ENCODE measurements at places on chromosomes 3 and 15. TPM values are rescaled to one million over a fixed set of nuclear protein-coding genes. Genes with fewer than 3 reads are reported as not detected.

DNA sequence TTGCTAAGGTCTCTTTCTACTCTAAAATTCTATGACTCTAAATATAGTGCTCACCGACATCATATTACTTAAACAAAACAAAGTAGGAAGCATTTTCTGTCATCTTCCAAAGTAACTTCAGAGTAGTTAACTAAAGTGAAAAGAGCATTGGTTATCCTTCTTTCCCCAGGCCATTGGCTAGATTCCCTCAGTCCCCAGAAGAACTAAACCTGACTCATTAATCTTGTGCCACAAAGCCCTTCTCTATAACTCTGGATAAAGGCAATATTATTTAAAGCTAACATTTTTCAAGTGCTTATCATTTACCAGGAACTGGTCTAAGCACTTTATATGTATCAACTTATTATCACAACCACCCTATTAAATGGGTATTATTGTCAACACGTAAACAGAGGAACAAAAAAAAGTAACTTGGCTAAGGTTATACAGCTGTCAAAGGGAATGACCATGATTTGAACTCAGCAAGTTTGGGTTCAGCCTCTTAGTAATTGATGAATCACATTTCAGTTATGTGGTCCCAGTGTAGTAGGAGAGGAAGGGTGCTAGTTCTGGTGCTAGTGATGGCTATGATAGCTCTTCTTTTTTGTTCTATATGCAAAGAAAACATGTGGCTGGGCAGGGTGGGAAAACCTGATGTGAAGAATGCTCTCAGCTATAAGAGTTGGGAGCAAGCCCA lies 304.9 kb downstream of the FGF12 start:
- no peaks in the 10 kb centered on the region for H3K27me3 ChIP-seq
- no peak overlapping the region for H3K27ac ChIP-seq
- H3K36me3 ChIP-seq: no peaks in the 10 kb centered on the region
- no peaks in the 10 kb centered on the region for H3K4me1 ChIP-seq

GRCh38 chr3:110810356-110810755 lies 261.3 kb upstream of the NECTIN3 start:
- no peak for DNase-seq
- no peaks in the 10 kb centered on the region for H3K27me3 ChIP-seq
- no peaks in the 10 kb centered on the region for H3K36me3 ChIP-seq
- no peak overlapping the region for H3K27ac ChIP-seq
- H3K4me1 ChIP-seq: no peaks in the 10 kb centered on the region

DNA sequence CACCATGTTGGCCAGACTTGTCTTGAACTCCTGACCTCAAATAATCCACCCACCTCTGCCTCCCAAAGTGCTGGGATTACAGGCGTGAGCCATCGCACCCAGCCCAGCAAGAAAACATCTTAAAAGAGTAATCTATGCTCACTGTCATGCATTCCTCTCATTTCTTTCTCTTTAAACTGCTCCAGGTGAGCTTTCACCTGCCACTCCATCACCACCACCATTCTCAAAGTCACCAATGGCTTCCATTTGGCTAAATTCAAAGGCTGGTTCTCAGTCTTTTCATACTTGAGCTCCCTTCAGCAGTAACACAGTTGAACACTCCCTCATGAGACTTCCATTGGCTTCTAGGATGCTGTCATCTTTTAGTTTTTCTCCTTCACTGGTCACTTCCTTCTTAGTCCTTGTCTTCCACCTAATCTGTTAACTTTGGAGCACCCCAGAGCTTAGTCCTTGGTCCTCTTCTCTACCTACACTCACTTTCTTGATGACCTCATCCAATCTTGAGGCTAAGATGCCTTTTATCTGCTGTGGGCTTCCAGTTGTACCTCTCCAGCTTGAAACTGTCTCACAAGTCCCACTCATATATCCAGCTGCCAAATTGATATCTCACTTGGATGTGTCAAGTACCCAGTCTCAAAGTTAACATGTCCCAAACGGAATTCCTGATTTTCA lies 27.0 kb upstream of the ESYT3 start:
- H3K36me3 ChIP-seq: no peaks in the 10 kb centered on the region
- no peaks in the 10 kb centered on the region for H3K27me3 ChIP-seq
- DNase-seq: no peak
- no peak overlapping the region for H3K27ac ChIP-seq
- H3K4me1 ChIP-seq: peaks cover 5% of the 10 kb centered on the region
- H3K4me3 ChIP-seq: no peak overlapping the region

- H3K36me3 ChIP-seq: no peaks in the 10 kb centered on the region
- no peaks in the 10 kb centered on the region for H3K4me1 ChIP-seq
- H3K4me3 ChIP-seq: no peak overlapping the region
Observed at GRCh38 chr3:195755391-195755790, 34.6 kb downstream of the MUC20 start.

DNA sequence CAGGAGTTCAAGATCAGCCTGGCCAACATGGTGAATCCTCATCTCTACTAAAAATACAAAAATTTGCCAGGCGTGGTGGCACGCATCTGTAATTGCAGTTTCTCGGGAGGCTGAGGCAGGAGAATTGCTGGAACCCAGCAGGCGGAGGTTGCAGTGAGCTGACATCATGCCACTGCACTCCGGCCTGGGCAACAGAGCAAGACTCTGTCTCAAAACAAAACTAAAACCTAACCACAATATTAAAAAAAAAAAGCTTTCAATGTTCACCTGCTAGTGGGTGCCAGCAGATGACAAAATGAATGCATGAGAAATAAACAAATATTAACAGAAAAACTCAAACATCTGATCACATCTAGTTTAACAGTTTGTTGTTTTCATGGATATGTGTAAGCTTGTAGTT lies 9.0 kb downstream of the SLC24A1 start:
- H3K27me3 ChIP-seq: no peaks in the 10 kb centered on the region
- H3K4me3 ChIP-seq: peak overlapping the region; percentile 9
- no peak for DNase-seq
- H3K4me1 ChIP-seq: peaks cover 16% of the 10 kb centered on the region

DNA sequence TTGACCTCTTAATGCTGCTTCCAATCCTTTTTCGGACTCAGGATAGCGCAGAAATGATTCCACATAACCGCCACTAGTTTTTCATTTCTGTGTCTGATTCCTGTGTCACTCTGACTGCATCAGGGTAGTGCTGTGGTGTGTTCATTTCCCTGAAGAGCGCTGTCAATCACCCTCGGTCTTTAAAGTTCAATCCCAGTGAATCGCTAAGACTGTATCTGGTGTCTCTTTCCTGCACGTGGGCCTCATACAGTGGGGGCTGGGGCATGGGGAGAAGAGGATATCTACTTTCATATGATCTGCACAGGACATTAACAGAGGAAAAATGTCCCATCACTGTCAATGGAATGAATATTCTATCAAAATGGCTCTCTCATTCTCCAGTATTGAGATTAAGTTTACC lies 32.9 kb upstream of the BNIP2 start:
- H3K36me3 ChIP-seq: no peaks in the 10 kb centered on the region

DNA sequence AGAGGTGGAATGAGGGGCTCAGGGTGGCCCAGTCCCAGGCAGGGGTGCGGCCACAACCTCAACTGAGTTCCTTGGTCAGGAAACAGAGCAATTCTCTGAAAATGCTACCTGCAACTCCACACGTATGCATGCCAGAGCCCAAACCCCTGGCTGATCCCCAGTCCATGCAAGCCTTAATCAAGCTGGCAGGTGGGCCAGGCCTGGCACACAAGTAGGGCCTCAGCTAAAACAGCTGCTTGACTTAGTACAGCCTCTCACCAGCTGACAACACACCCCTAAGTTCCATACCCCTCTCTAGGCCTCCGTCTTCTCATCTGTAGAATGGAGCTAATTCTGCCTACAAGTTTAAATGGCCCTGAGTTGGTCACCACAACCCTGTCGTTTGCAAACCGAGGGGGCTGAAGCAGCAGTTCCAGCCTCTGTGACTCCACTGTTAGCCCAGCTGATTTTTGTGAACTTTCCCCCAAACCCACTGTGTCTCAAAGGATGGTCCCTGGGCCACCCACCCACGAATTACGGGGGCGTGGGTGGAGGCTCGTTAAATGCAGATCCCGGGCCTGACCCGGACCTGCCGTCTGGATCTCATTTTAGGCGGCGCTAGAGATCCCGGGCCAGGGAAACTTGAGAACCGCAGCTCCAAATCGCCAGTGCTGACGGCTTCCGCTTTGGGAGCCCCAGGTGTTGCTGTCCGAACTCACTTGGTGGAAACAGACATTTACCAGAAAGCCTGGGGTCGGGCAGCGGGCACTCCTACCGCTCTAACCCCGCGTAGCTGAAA lies 927 bp downstream of the CHDH start:
- peaks cover 39% of the 10 kb centered on the region for H3K4me1 ChIP-seq
- H3K27ac ChIP-seq: peak overlapping the region; percentile 62
- H3K27me3 ChIP-seq: no peaks in the 10 kb centered on the region
- peak overlapping the region; percentile 73 for H3K4me3 ChIP-seq
- H3K36me3 ChIP-seq: no peaks in the 10 kb centered on the region
- no peak for DNase-seq

DNA sequence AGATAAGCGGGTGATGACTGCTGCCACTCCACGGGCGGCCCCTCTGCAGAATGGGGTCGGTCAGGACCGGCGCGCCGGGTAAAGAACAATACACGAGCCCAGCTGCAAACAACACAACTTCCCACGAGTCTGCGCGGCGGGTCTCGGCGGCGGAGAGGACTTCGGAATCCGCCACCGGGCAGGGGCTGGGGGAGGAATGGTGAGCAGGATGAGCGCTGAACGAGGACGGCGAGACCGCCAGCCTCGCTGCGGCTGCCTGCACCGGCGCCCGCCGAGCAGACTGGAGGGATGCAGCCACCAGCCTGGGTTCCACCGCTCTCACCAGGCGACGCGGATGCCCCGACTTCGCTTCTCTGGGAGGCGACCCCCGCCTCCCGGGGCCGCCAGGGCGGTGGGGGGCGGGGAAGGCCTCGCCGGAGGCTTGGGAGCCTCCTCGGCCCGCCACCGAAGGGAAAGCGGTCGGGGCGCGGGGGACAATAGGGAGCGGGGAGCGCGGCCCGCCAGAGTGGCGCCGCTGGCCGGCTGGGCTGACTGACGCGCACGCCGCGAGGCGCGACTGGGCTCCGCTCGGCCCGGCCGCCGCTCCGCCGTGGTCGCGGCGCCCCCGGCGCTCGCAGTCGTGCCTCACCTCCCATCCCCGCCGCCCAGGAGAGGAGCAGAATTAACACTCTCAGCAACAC lies 515 bp downstream of the ADAM10 start:
- DNase-seq: no peak
- no peaks in the 10 kb centered on the region for H3K27me3 ChIP-seq
- H3K36me3 ChIP-seq: no peaks in the 10 kb centered on the region

GRCh38 chr3:48429960-48430707 lies at the start of gene PLXNB1:
TSS of gene PLXNB1 (minus strand) at chr3:48430086. CDS start at chr3:48424611, 5,475 bp downstream.
- peaks cover 27% of the 10 kb centered on the region for H3K4me1 ChIP-seq
- H3K27ac ChIP-seq: no peak within 1 kb of the TSS
- no peak for DNase-seq
- H3K4me3 ChIP-seq: peak within 1 kb of the TSS; percentile 68
- H3K27me3 ChIP-seq: no peaks in the 10 kb centered on the region

DNA sequence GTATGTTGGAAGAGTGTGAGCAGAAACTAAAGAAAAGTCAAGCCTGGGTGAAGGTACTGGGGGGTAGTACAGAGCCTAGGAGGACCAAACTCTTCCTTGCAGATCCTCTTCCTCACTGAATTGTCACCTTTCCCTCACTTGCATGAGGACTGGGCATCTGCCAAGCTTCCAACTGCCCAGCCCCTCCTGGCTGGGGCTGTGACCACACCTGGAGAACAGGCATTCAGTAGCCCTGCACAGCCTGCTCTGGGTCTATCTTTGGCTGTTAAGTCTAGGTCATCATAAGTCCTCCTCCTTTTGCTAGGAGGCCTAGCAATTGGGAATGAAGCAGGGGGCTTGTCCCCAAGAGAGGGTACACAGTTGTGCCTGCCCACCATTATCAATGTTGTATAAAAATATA lies 55.2 kb downstream of the CAPN7 start:
- H3K27ac ChIP-seq: no peak overlapping the region
- no peak for DNase-seq
- H3K36me3 ChIP-seq: peaks cover 28% of the 10 kb centered on the region
- H3K4me1 ChIP-seq: no peaks in the 10 kb centered on the region
- no peaks in the 10 kb centered on the region for H3K27me3 ChIP-seq

GRCh38 chr3:153282355-153282754 lies 120.3 kb downstream of the RAP2B start:
- no peaks in the 10 kb centered on the region for H3K27me3 ChIP-seq
- no peaks in the 10 kb centered on the region for H3K4me1 ChIP-seq
- no peak overlapping the region for H3K4me3 ChIP-seq
- H3K36me3 ChIP-seq: no peaks in the 10 kb centered on the region

DNA sequence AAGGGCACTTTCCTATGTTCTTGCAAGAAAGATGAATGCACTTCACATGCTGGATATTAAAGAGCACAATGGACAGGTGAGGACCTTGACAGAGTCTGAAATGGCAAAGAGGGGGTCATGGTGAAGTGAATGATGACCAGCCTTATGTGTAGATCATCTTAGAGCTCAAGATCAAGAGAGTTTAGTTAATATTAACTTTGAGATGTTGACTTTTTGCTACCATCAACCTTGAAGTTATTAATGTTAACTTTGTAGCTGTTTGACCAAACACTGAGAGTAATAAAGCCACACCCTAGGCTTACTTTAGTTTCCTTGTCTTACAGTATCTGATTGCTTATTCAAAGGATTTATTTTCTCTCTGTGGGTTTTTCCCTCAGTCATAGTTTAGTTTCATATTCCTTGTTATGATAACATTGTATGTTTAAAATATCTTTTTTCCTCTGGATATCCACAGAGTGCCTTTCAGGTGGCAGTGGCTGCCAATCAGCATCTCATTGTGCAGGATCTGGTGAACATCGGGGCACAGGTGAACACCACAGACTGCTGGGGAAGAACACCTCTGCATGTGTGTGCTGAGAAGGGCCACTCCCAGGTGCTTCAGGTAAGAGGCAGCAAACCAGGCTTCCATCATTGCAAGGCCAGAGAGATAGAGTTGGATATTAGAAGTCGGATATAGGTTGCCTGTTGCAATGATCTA lies 5.4 kb downstream of the NFKBIZ start:
- H3K27me3 ChIP-seq: no peaks in the 10 kb centered on the region
- no peak overlapping the region for H3K27ac ChIP-seq
- H3K4me1 ChIP-seq: peaks cover 17% of the 10 kb centered on the region

GOLGA8T gene
- polyA plus RNA-seq: not detected

GASK1A gene
- polyA plus RNA-seq: not detected

SEMA3F gene
- polyA plus RNA-seq: not detected

LSMEM2 gene
- not detected for polyA plus RNA-seq

ZMYND10 gene
- 0.29 TPM for polyA plus RNA-seq

KLHDC8B gene
- polyA plus RNA-seq: 0.48 TPM

KLHL40 gene
- polyA plus RNA-seq: not detected

MAP3K13 gene
- polyA plus RNA-seq: 57.3 TPM

PIGBOS1 gene
- polyA plus RNA-seq: 11.2 TPM

SHC4 gene
- polyA plus RNA-seq: 0.06 TPM

CIAO2A gene
- 400 TPM for polyA plus RNA-seq

RARRES1 gene
- polyA plus RNA-seq: 0.83 TPM

RAB27A gene
- 37.9 TPM for polyA plus RNA-seq

C3orf49 gene
- 0.21 TPM for polyA plus RNA-seq
